Kidney (tissue), 22 donors: ENCODE measurements at places on chromosomes 13 and 19. TPM values are rescaled to one million over a fixed set of nuclear protein-coding genes. Genes with fewer than 3 reads are reported as not detected.

DNA sequence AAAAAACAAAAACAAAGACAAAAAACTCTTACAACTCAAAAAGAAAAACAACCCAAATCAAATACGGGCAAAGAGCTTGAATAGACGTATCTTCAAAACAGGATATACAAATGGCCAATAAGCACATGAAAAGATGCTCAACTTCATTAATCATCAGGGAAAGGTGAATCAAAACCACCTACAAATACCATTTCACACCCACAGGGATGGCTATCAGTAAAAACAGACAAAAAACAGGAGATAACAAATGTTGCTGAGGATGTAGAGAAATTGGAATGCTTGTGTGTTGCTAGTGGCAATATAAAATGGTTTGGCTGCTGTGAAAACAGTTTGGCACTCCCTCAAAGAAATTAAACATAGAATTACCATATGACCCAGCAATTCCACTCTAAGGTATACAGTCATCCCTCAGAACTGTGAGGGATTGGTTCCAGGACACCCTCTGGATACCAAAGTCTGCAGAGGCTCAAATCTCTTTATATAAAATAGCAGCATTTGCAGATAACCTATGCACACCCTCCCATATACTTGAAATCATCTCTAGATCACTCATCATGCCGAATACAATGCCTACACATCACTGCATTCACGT, 29.7 kb downstream of the MLLT1 start:
- H3K27me3 ChIP-seq = no peaks in the 10 kb centered on the region
- no peak overlapping the region for H3K27ac ChIP-seq
- no peaks in the 10 kb centered on the region for H3K36me3 ChIP-seq
- H3K4me1 ChIP-seq = peaks cover 2% of the 10 kb centered on the region

- H3K36me3 ChIP-seq = no peaks in the 10 kb centered on the region
- no peaks in the 10 kb centered on the region for H3K4me1 ChIP-seq
- H3K4me3 ChIP-seq = no peak overlapping the region
- no peak overlapping the region for H3K27ac ChIP-seq
- DNase-seq = peak; percentile 36
- no peaks in the 10 kb centered on the region for H3K27me3 ChIP-seq
Observed at GRCh38 chr13:96817336-96817941, 176.8 kb downstream of the OXGR1 start.

- H3K27ac ChIP-seq = no peak overlapping the region
- no peaks in the 10 kb centered on the region for H3K4me1 ChIP-seq
- peaks cover 2% of the 10 kb centered on the region for H3K36me3 ChIP-seq
- no peak for DNase-seq
- no peak overlapping the region for H3K4me3 ChIP-seq
Observed at GRCh38 chr19:9370738-9371619, 8.2 kb downstream of the ZNF177 start.

DNA sequence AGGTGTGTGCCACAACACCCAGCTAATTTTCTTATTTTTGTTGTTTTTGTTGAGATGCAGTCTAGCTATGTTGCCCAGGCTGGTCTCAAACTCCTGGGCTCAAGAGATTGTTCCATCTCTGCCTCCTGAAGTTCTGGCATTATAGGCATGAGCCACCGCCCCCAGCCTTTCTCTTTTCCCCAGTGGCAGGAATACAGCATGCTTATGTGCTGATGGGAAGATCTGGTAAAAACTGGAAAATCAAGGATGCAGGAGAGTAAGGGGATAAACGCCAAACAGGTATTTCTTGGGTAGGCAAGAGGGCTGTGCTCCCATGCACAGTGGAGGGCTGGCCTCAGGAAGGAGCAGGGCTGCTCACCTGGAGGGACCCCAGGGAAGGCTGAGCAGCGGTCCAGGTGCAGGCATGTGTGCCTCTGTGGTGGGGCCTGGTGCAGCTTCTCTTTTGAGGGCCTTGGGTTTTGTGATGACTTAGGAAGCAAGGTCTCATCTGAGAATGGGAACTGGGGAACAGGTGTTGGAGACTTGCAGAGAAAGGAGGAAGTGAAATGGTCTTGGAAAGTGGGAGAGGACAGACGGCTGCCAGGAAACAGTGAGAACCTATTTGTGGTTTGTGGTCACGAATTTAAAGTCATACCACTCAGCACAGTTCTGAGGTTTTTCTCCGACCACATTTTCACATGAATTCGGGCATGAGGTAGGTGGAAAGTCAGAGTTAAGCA, 106.5 kb downstream of the TEX26 start:
- no peaks in the 10 kb centered on the region for H3K36me3 ChIP-seq
- H3K4me1 ChIP-seq = no peaks in the 10 kb centered on the region
- H3K27me3 ChIP-seq = no peaks in the 10 kb centered on the region
- DNase-seq = no peak

GRCh38 chr19:38706792-38707511, 37.3 kb downstream of the CAPN12 start:
- H3K4me3 ChIP-seq = no peak overlapping the region
- H3K4me1 ChIP-seq = no peaks in the 10 kb centered on the region
- DNase-seq = no peak

DNA sequence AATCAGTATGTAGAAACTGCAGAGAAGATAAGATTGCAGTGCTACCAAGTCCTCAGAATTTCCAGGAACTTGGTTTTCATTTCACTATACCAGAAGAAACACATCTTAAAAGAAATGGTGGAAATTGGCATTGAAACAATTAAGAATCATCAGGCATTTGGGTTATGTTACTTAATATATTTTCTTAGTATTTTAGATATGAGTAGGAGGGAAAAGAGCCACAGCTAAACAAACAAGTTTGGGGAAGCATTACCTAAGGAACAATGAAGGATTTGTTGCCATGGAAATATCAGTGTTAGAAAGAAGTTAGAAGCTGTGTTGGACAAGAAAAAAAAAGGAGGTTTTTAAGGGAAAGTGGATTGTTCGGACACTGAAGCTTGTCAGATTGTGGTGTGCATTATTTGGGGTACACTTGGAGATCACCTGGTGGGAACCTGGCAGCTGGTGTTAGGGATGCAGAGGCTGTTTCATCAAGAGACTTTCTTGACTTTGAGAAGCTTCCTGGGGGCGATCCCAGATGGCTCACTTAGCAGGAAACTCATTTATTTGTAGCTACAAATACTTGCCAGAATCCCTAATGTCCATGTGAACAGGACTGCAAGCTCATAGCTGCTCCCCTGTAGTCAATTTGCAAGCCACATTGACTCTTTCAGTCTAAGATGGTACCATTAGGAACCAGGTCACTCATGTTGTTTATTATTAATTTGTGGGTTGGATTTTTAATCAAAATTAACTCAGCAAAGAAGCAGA, 246.7 kb downstream of the RFC3 start:
- H3K4me3 ChIP-seq = no peak overlapping the region
- no peaks in the 10 kb centered on the region for H3K27me3 ChIP-seq
- no peaks in the 10 kb centered on the region for H3K4me1 ChIP-seq
- no peaks in the 10 kb centered on the region for H3K36me3 ChIP-seq
- H3K27ac ChIP-seq = no peak overlapping the region

DNA sequence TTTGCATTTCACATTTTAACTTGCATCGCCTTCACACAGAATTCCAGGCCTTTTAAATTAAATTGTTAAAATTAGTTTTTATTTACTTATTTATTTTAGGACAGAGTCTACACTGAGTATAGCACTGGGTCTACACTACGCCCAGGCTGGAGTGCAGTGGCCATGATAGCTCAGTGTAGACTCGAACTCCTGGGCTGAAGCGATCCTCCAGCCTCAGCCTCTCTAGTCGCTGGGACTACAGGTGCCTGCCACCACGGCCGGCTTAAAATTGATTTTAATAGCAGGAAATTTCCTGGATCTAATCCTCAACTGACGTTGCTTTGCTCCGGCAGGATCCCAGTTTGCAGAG, 301 bp upstream of the ZNF610 start:
- H3K27ac ChIP-seq = no peak overlapping the region
- H3K4me1 ChIP-seq = no peaks in the 10 kb centered on the region
- no peak for DNase-seq
- peaks cover 4% of the 10 kb centered on the region for H3K36me3 ChIP-seq
- no peaks in the 10 kb centered on the region for H3K27me3 ChIP-seq

Gene ELOF1
- 47.5 TPM for total RNA-seq

Gene PNMA8A
- 16.2 TPM for total RNA-seq

Gene CLEC11A
- 9.6 TPM for total RNA-seq

Gene ZNF846
- total RNA-seq = 17.7 TPM

Gene PNPLA6
- 101 TPM for total RNA-seq
